CD4-positive, CD25-positive, alpha-beta regulatory T cell (primary cell): ENCODE measurements at places on chromosomes 12 and 14.

DNA sequence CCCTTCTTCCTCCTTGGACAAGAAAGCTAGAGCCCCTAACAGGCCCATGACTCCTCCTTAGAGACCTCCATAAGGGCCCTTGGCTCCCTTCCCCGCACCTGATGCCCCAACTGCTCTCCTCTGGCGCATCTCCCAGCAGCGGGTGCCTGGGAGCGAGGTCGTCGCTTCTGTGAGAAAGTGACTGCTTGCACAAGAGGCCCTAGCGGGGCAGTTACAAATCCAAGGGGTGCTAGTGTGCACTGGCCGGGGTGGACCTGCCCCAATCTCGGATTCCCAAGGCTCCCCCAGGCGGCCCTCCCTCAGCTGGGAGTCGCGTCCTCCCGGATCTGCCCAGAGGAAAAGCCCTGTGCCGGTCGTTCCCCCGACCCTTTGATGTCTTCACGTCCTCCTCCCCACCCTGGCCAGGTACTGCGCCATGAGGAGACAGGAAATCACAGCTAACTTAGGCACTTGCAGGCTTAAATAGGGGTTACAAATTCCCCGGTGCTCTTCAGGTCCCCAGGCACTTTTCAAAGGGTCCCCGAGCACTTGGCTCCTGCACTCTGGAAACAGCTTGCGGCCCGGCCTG lies 2.8 kb downstream of the NKX2-8 start:
- DNase-seq, result no peak

GRCh38 chr14:95104911-95105310 lies 52.4 kb downstream of the DICER1 start:
- no peak for DNase-seq

DNA sequence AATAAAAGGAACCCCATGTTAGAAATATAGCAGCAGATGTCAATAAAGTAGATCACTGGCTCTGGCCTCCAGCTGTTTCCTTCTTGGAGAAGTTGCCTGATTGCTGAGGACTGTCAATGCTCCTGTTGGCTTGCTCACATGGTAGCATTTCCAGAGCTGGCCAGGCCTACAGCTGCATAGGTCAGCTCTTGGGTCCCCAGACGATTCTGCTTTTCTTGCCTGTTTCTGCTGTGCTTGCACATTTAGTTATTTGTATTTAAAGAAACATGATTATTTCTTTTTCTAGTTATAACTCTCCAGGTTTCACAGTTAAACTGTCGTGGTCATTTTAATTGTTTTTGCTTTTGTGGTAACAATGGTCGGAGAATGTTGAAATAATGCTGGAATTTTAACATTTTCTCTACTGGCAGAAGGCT lies 7.2 kb downstream of the NAV3 start:
- DNase-seq, result no peak

- DNase-seq, result no peak
These were observed 60.0 kb downstream of the FAR2 start for GRCh38 chr12:29208936-29209701.

DNA sequence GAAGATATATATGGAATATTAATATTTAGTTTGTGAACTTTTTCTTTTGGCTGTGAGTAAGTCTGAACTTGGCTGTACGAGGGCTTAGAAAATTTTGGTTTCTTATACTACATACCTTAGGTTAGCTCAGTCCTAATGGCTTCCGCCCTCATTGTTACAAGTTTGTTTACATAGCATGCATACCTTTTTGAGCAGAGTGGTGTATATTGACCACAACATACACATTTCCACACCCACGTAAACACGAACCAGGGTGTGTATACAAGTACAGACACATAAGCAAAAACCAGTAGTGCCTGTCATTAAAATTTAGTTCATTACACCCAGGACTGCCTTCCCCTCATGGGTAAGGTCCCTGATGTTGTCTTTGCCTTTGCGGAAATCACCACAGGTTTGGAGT lies 230.2 kb upstream of the RGS6 start:
- no peak for DNase-seq

DNA sequence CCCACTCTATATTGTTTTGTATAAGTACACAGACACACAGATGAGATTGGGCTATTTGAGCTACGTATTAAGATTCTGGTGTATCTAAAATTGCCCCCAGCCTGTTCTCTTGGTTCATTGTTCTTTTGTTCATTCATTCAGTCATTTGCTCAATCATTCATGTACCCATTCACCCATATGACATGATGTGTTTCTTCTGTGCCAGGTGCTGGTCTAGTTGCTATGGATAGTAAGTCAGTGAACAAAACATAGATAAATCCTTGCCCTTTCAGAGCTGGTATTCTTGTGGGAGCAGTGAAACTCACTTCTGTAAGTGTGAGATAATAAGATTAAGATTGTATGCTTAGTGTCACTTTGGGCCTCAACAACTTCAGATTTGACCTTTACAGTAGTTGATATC lies 191.3 kb downstream of the TMTC2 start:
- DNase-seq, result no peak

DNA sequence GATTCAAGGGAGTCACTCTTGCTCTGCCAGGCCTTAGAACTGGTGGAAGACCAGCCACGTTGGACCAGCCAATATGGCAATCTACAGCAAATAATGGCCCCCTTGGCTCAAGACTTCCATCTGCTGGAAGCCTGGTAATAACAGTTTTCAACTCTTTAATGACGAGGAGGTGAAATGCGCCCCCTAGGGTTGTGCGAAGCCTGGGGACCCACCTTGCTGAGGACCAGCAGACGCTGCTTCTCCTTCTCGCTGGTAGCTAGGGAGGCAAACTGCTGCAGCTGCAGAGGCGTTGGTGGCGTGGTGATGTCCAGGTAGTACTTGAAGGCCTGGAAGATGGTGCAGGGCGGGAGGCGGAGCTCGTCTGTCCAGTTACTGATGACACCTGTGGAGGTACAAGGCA lies 41.5 kb upstream of the FBXO21 start:
- DNase-seq, result no peak

- DNase-seq, result no peak
These were observed 1.1 kb downstream of the C1R start for GRCh38 chr12:7091171-7091570.

- no peak for DNase-seq
These were observed 69.9 kb upstream of the PSMA6 start for GRCh38 chr14:35222324-35222723.

DNA sequence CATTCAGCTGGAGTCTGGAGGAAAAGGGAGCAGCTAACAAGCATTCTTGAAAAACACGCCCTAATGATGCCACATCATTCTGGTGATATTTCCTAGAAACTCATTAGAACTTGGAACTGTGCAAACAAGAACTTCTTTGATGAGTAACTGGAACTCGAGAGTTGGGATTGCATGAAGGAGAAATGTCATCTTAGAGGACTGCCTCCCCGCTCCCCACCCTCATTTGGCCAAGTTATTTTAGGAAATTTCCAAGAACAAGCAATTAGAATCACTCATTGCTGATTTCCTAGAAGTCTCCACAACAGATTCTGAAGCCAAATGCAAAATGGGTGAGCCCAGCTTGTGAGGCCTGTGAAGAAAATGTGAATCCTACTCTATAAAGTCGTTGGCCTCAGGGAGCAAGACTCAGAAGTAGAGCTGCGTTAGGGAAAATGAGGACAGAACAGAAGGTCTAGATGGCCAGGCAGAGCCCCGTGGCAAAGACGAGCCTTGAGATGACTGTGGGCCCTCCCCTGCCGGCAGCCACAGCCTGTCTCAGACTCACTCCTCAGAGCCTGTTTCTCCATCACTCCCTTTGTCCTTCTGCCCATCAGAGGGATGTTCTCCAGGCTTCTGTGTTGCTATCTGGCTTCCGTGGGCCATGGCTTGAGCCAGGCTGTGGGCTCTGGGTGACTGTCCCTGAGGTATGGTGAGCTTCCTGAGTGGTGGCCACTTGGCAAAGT lies 38.4 kb downstream of the RTL1 start:
- DNase-seq, result no peak

- no peak for DNase-seq
These were observed 195.3 kb upstream of the IGF1 start for GRCh38 chr12:102675672-102676071.
